ENCODE measurements at places on chromosomes 12 and 14.

GRCh38 chr14:22748631-22749068 lies 17.8 kb upstream of the OXA1L start:
- no peak for DNase-seq

DNA sequence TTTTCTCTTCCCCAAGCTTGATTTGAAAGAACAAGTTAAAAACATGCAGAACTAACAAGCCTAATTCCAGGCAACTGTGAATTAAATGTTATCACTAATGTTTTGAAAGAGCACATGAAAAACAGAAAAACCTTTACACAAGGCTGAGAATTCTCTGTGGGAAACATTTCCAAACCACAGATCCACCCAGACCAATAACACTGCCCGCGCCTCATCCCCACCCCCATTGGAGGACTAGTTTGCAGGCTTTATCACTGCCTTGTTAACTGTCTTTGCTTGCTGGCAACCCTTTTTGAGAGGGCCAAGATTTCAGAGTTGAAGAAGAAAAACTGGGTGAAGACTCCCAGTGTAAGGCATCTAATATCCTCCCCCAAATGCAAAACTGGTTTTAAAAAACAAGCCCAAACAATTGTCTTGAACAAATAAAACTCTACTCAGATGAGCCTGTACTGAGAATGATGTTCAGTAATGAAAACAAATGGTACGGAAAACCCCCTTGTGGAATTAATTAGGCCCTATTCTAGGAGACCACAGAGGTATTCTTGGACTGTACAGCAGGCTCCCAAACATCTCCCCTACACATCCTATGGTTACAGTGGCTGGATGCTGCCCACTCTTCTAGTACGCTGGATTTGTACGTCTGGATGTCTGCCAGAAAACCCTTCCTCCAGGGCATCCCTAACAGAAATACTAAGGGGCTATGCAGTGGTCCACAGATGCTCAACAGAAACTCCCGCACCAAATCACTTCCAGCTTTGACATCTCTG lies 5.8 kb downstream of the MAX start:
- no peak for DNase-seq

GRCh38 chr14:68039593-68039992 lies 220.0 kb downstream of the RAD51B start:
- DNase-seq, result no peak

GRCh38 chr12:2354151-2354991 lies 301.6 kb downstream of the CACNA1C start:
- no peak for DNase-seq
